ENCODE measurements at places on chromosomes 5 and 9.

DNA sequence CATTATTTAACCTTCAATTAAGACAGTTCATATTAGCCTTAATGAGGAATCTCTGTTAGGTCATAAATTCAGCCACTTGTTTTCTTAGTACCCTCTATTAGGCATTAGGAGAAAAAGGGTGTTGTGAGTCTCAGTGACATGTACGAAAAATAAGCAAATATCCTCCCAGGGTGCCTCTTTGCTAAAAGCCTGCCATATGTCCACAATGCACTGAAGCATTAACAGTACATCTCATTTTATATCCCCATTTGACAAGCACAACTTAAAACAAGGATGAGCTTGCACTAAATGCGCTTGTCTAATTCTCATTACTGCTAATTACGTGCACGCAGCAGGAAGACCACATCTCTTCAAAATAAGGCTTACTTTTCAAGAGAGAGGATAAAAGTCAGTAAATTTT is 48.4 kb upstream of the SRFBP1 start:
- DNase-seq: no peak

DNA sequence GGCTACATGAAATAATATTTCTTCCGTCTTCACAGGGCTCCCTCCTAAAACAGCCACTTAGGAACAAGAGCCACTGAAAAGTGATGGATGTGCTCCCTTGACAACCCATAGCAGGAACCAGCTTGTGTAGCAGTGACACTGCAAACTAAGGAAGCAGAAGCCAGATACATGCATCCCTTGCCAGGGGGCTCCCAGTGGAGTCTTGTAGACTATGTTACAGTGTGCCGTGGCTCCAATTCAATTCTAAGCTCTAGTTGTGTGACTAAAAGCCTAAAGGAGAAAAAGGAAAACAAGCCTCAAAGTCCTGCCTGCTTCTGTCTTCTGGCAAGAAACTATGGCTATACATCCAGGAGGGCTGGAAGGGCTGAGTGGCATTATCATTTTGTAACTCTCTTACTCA is 12.2 kb upstream of the TAF1L start:
- DNase-seq: no peak

- DNase-seq: no peak
Observed at GRCh38 chr5:7207979-7208378, 188.0 kb upstream of the ADCY2 start.

GRCh38 chr9:28707616-28708015 is 1134.3 kb upstream of the C9orf72 start:
- no peak for DNase-seq

GRCh38 chr9:25254051-25254450 is 424.2 kb downstream of the TUSC1 start:
- DNase-seq: no peak

- DNase-seq: no peak
Observed at GRCh38 chr9:135007601-135008000, 79.9 kb upstream of the OLFM1 start.

DNA sequence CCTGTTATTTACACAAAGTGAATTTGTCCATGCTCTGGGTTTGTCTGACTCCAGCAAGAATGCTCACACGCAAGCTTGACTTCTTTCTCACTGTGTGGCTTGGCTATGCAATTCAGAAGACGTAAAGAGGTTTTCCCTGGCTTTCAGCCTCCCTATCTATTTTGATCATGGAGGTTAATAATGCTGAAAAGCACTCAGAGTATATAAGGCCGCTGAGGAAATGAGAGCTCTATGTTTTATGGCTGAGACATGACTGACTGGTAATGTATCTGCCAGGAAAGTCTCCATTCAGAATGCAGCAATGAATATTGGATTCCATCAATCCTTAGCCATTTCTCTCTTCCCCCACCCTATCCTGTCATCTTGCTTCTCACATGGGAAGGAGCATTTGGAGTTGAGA is 417.3 kb downstream of the DMAC1 start:
- no peak for DNase-seq

GRCh38 chr5:107687404-107687803 is 16.7 kb upstream of the EFNA5 start:
- DNase-seq: no peak

DNA sequence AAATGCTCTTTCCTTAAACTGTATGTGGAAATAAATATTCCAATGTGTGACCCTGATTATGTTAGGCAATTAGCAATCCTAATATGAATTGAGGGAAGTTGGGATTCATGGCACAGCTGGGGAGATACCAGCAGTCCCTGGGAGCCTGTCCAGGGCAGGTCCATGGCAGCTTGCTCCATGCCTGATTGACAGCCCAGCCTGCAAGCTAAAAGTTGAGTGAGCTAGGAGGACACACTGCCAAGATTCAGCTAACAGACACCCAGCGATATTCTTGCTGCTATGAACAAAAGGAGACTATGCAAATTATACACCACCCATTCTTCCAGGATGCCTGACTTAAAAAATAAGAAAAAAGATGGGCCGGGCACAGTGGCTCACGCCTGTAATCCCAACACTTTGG is 6.2 kb downstream of the TGFBI start:
- no peak for DNase-seq

DNA sequence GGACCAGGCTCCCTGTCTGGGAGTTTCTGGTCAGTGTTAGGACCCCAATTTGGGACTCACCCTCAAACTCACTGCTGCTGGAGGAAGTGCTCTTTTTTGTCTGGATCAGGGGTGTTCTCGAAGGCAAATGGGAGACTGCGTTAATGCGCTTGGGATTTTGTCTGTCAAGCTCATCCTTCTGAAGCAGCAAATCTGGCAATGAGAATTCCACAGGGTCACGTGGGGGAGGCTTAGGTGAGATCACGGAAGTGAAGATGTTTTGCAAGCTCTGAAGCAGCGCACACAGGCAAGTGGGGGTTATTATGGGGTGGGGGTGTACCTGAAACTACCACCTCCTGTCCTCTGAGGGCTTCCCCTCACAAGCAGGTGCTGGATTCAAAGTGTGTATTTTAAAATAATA is 10.5 kb upstream of the TEX53 start:
- DNase-seq: no peak

- no peak for DNase-seq
Observed at GRCh38 chr9:130871395-130872062, 25.1 kb downstream of the QRFP start.

GRCh38 chr9:72586388-72587130 is 65.2 kb downstream of the TMC1 start:
- DNase-seq: peak; percentile 82

GRCh38 chr9:93123561-93124283 is 10.3 kb downstream of the NINJ1 start:
- DNase-seq: peak; percentile 2

GRCh38 chr9:85647571-85647970 is 94.2 kb downstream of the AGTPBP1 start:
- no peak for DNase-seq

- no peak for DNase-seq
Observed at GRCh38 chr9:20540169-20540863, 82.0 kb downstream of the MLLT3 start.

GRCh38 chr9:108528231-108528630 is 327.6 kb downstream of the ACTL7B start:
- no peak for DNase-seq

DNA sequence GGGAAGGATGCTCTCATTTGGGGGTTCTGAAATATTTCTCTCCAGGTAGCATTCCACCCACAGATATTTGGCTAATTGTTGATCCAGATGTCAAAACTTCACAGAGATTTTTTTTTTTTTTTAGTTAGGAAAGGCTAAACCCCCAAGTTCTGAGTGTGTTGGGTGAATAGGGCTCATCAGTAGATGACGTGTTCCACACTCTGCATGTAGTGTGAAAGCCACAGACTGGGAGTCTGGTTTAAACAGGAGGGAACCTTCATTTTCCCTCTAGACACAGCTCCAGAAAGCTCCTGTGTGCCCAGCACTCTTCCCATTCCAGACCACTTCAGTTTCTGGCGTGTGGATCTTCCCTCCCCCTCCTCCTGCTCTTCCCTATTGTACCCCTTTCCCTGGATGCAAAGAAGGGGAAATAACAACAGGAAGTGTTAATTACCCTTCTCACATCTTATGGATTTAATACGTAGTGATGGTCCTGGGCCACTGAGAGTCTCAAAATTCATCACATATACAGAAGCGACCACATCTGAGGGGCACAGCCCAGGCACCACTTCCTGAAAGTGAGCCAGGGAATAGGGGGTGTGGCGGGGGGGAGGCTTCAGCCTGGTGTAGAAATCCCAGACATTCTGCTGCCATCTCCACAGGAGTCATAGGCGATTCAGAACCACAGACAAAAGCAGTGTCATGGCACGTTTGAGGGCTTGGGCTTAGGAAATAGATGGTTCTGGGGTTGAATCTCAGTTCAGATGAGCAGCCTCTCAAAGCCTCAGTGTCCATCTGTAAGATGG is 65.1 kb downstream of the DAP start:
- DNase-seq: peak; percentile 47

- DNase-seq: no peak
Observed at GRCh38 chr9:35661756-35662350, 3.1 kb downstream of the ARHGEF39 start.

DNA sequence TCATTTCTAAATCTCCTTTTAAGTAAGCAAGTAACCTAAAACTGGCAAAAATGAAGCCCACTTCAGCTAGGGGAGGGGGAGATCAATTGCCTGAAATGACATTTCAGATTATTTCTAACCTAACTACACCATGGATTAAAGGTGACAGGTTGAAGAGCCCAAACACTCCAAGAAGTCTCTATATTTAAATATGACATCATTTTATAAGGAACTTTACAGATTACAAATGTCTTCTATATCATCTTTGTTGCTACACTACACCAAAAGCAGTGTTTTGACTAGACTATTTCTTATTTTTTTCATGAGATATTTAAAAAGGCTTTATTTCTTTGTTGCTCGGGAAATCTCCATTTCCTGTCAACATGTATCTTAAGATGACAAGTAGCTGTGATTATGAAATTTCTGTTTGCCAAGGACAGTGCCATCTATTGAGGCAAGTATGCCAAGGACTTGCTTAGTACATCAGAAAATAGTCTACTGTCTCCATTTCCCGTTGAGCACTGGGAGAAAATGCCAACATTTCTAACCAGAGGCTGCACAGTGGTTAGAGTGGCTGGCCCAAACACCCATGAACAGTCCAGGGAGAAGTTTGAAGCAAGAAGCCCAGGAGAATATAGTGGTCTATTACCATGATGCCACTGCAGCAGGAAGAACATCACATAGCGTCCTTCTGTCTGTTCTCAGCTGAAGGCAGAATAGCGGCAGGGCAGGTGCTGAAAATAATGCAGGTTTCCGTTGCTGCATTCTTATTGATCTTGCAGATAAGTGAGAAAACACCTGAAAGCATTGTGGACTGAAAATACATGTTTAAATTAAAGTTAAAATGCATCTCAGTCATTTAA is 93.4 kb upstream of the ITGA2 start:
- DNase-seq: no peak

DNA sequence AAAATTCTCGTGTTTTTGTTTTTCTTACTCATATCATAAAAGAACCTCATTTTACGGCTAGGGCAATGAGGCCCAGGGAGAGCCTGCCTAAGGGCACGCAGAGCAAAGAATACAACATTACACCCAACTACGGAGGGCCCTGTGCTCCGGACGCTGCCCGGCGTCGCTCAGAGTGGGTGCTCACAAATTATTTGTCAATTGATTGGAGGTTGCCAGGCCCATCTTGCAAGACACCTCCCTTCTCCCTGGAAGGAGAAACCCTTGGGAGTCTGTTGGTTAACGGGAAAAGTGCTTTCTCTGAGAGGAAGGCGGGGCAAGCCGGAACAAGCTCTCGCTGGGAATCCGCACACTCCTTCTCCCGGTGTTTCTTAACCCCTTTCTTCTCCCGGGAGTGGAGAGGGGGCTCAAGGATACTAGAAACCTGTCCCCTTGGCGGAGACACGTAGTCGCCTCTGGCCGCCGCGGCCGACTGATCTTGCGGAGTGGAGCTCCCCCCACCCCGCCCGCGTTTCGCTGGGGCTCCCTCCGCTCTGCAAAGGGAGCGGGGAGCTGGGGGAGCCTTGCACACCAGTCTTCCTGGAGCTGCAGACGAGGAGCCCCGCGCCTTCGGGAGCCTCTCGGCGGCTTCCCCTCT is 599.3 kb upstream of the SGCD start:
- DNase-seq: no peak

DNA sequence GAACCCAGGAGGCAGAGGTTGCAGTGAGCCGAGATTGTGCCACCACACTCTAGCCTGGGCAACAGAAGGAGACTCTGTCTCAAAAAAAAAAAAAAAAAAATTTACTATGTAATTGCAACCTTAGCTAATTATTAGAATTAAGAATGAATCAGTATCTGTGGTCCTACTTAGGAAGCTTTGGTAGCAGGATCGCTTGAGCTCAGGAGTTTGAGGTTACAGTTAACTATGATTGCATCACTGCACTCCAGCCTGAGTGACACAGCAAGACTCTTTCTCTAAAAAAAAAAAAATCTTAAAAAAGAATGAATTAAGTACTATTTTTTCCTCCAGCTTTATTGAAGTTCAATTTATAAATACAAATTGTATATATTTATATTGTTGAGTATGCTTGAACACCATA is 16.7 kb downstream of the NDUFAF2 start:
- peak; percentile 11 for DNase-seq

- DNase-seq: no peak
Observed at GRCh38 chr5:166562246-166562645, 1729.2 kb upstream of the WWC1 start.

DNA sequence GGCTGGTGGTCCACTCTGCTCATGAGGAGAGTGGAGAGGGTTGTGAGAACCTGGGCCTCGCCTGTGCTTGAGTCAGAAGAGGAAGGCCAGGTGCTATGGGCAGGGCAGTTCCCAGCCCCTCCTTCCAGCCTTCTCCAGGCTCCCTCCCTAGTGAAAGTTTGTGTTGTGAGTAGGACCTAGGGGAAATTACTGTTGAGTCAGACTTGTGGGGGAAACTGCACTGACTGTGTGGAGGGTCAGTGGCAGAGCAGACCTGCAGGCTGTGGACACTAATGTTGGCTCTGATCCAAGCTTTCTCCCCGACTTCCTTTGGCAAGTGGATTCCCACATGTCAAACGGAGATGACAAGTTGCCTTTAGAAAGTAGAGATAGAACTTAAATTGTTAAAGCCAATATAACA is 102.6 kb downstream of the ARHGAP26 start:
- DNase-seq: peak; percentile 87

GRCh38 chr5:123266365-123266764 is 156.8 kb downstream of the CEP120 start:
- no peak for DNase-seq

DNA sequence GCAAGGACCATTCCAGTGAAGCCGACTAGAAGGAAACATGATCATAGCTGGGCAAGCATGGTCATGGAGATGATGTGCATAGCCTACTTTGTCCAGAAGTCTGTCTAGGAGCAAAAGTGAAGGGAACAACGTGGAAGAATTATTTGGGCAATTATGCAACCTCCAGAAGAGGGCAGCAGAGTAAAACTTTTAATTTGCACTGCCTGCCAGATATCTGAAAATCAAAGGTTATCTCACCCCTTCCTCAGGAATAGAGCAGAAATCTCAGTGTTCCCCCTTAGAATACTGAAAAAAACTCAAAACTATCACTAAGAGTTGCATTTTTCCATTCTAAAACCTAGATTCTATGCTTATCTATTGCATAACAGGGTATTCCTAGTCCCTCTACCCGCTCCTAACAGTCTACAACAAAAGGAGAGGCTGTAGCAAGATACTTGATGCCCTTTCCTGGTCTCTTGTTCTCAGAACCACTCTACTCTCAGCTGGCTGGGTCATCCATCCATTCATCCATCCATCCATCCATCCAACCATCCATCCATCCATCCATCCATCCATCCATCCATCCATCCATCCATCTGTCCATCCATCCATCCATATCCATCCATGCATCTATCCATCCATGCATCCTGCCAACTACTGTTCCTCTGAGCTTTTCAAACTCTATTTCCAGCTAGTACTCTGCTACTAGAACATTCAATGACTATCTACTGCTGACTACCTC is 8.4 kb upstream of the SETD9 start:
- peak; percentile 35 for DNase-seq

GRCh38 chr9:121503444-121503843 is 3.8 kb upstream of the GGTA1 start:
- DNase-seq: no peak
